GM13976 (cell line): ENCODE measurements at places on chromosomes 3 and 15.
A peak's percentile ranks its signal among the peaks of the same experiment; 100 is the strongest.

DNA sequence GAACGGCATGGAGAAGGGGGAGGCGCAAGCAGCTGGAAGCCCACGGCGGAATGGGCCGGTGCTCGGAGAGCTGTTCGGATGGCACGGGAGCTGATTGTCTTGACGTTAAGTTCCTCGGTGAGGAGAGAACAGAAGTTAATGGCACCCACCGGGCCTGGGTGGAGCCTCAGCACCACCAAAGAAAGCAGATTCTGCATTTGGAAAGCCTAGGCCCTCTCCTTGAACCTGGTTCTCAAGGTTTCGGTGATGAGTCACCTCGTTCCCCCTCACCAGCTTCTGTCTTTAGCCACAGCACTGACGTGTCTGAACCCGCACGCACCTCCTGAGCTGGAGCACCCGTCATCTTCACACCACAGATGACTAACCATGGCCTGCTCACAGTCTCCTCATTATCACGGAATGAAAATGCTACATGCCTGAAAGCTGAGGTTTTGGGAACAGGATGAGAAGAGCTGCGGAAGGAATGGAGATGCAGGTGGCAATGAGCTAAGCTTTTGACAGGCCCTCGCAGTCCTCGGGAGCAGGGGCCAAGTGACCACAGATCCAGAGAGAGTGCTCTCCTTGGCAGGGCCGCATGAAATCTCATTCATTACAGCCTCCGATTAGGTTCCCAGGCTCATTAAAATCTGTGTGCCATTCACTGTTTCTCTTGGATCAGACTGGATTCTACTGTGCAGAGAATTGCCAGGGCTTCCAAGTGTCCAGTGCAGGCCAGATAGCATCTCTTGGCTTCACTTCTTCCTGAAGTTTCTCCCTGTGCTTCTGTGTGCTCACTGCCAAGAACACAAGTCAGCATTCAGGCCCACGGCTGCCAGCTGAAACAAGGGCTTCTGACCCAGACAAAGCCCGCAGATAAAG, 96.3 kb upstream of the DLG1 start:
- DNase-seq = peak; percentile 74

- no peak for DNase-seq
Measured at GRCh38 chr15:66859688-66860253, 157.7 kb downstream of the SMAD6 start.

GRCh38 chr3:181358060-181358459, 353.7 kb upstream of the SOX2 start:
- DNase-seq = no peak

GRCh38 chr15:40706121-40706520, 11.1 kb downstream of the RAD51 start:
- DNase-seq = no peak

- DNase-seq = no peak
Measured at GRCh38 chr3:106035619-106036018, 166.8 kb upstream of the CBLB start.

GRCh38 chr3:187291001-187291511, 481 bp downstream of the MASP1 start:
- DNase-seq = no peak

DNA sequence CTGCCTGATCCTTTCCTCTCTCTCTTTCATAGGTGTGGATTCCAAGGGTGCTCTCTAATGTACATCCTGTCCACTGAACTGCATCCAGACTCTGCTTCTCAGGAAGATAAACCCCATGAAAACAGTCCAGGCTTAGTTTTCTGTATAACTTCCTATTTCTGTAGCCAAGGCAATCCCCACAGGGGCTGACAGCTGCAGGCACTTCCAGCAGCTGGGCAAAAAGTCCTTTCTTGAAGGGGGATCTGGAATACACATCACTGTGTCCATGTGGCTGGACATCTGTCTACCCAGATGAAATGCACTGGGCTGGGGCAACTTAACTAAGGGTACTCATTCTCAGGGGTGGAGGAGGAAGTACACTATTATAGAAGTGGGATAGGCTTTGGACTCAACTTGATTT, 72.2 kb downstream of the NR1D2 start:
- DNase-seq = no peak

- no peak for DNase-seq
Measured at GRCh38 chr15:78570710-78571109, 5.4 kb downstream of the CHRNA5 start.

GRCh38 chr3:42377681-42378080, 32.7 kb downstream of the LYZL4 start:
- no peak for DNase-seq

DNA sequence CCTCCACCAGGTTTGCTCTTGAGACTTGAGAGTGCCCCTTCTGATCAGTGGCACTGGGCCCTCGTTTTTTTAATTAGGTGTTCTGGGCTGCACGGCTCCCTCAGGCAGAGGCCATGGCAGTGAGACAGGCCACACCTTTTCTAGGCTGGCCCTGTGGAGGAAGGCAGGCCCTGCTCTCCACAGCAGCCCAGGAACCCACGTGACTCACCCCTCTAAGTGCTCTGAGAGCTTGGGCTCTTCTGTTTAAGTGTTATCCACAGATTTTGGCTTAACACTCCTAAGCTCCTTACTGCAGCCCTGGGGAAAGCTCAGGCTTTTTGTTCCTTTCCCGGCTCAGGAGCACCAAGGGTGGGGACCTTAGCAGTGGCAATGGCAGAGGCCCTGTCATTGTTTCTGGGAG, 463.2 kb upstream of the GBE1 start:
- no peak for DNase-seq

DNA sequence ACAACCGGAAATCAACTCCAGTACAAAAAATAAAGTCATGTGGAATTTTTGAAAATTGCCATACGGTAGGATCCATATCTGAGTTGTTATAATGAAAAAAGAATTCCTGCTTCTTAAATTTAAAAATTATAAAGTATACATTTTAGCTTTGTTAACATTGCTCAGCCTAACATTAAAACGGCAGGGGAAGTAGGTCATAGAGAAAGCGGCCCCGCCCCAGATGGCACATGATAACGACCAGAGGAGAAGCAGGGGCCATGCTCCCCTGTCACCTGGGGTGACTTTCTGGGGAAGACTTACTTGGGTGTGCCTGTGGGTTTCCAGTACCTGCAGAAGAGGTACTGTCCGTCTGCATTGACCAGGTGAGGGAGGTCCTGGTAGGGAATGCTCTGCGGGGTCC, 921 bp downstream of the MGLL start:
- DNase-seq = peak; percentile 64

GRCh38 chr15:72865486-72865885, 81.9 kb upstream of the ADPGK start:
- no peak for DNase-seq

DNA sequence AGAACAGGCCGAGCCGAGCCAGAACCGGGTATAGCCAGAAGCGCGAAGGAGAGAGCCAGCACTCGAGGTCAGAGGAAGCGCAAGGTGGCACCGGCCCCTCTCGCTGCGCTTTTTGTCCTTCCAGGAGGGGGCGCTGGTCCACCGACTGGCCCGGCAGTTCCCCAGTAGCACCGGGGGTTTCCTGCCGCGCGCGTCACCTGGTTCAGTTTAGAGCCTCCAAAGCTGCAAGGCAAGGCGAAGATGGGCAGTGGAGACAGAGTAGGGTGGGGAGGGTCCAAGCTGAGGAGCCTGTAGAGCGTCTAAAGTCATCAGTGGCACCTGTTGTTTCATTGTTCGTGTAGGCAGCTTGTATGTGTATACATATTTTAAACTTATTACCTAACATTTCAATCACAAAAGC, 7.6 kb upstream of the NR2E3 start:
- peak; percentile 75 for DNase-seq

- no peak for DNase-seq
Measured at GRCh38 chr3:143065364-143065763, 54.2 kb upstream of the CHST2 start.

GRCh38 chr3:23776352-23776891, 29.3 kb upstream of the UBE2E1 start:
- DNase-seq = no peak

- no peak for DNase-seq
Measured at GRCh38 chr15:81346611-81347010, 22.7 kb upstream of the STARD5 start.

DNA sequence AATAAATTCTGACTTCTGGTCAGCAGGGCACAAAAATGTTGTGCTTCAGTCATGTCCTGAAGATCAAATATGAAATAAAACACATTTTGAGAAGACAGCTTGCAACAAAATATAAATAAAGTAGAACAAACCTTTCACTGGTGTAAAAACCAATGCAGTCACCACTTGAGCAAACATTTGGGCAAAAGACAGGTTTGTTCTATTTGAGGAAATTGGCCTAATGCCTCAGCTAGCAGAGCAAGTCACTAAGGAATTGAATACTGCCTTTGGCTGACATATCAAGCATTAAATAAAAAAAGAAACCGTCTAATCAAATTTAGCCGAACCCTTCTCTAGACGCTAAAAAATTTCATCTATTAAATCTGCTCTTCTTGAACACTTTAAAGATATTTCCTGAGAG, 475.4 kb upstream of the CNTN3 start:
- DNase-seq = no peak

DNA sequence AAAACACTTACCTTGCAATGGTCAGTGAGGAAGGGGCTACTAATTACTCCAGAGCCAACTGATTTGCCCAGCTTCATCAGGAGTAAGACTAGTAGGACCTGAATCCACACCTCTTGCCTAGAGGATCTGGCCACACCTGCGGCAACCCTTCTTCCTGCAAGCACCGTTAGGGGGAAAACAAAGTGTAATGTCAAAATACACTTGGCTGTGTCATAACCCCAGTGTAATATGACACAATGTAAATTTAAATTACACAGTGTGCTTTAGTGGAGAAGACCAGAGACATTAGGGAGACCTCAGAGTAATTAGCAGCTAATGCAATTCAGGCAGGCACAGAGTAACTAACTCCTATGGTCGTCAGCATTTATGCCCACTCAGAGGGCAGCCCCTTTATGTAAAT, 308.5 kb upstream of the ARRDC4 start:
- no peak for DNase-seq

DNA sequence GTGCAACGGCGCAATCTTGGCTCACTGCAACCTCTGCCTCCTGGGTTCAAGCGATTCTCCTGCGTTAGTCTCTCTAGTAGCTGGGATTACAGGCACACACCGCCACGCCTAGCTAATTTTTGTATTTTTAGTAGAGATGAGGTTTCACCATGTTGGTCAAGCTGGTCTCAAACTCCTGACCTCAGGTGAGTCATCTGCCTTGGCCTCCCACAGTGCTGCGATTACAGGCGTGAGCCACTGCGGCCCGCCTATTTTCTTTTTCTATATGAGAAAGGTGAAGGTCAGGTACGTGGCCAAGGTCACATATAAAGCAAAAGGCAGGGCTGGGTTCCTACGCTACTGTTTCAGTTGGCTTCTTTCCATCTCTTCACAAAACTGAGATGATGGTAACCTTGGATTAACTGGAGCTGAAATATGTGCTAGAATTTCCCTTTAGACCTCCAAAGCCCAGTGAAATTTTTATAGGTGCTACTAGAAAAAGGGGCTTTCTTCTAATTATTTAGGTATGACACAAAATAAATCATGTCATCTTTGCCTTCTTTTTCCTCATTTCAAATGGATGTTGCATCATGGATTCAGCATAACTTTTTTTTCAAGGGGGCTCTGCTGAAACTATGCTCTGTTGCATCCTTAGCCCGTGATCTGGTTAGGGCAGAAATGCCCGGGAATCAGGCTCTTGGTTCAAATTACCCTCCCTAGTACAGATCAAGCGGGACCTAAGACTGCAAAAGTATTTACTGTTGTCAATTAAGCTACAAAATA, 68.5 kb downstream of the MYO1E start:
- no peak for DNase-seq

- DNase-seq = no peak
Measured at GRCh38 chr15:79440355-79440908, 8.3 kb downstream of the MINAR1 start.

GRCh38 chr3:168034152-168034928, 61.4 kb downstream of the GOLIM4 start:
- DNase-seq = no peak

DNA sequence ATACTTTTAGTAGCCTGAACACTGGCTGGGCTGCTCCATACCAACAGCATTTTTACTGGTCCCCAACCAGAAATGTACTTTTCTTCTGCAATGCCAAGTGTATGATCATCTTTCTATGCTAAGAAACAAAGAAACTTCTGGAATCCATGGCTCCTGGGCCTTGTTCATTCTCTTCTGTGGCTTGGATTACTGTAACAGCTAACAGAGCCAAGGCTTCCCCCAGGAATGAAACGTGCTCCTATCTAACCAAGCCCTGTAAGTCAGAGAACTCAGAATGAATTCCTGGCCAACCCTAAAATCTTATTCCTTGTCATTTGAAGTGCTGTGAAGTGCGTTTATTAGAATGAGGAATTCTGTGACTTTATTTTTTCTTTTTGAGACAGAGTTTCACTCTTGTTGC, 102.9 kb upstream of the RAD18 start:
- DNase-seq = no peak

DNA sequence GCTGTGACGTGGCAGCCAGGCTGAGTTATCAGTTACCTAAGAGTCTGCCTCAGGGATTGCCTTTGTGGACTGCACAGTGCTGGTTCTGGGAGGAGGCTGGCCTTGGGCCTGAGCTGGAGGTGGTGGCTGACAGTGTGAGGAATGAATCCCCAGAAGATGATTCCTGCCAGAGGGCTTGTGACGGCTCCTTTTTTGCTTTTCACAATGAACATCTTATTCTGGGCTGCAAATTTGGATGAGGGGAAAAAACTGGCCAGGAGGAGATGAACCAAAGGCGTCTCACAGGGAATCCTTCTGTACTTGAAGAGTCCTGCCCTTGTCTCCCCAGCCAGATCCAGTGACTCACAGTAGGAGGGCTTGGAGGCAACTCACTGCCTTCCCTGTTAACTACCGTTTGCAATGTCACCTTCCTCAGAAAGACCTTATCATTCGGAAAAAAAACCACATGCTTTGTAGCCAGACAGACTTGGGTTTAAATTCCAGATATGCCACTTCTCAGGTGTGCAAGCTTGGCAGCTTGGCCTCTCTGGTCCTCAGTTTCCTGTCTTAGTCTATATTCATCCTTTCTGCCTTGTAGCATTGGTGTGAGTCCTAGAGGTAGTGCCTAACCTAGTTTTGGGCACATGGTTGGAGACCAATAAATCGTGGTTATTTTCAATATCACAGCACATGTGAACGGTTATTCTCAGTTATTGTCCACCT, 19.1 kb downstream of the ST6GAL1 start:
- DNase-seq = no peak

- DNase-seq = no peak
Measured at GRCh38 chr3:33831053-33831452, 32.6 kb downstream of the PDCD6IP start.

GRCh38 chr15:69060041-69060481, 45.6 kb downstream of the NOX5 start:
- DNase-seq = no peak
